ENCODE measurements at places on chromosomes 5 and 9.

GRCh38 chr5:115602591-115603125, 379 bp upstream of the TICAM2 start:
- no peak for DNase-seq

GRCh38 chr9:14466429-14466818, 152.5 kb upstream of the NFIB start:
- no peak for DNase-seq

DNA sequence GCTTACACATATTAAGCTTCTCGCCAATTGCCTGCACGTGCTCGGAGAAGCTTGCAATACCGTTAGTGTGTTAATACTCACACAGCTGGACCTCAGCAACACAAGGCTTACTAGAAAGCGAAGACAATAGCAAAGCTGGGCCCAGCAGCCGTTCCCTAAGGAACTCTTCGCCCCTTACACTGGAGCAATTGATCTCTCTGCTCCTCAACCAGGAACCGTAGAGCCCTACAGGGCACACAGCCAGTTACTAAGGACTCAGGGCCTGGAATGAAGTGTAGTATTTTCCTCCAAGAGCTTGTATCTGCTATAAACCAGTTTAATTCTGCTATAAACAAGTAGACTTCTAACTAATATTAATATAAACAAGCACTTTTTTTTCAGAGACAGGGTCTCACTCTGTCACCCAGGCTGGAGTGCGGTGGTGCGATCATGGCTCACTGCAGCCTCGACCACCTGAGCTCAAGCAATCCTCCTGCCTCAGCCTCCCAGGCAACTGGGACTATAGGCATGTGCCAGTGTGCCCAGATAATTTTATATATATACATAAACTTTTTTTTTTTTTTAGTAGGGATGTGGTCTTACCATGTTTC, 67.0 kb upstream of the SIMC1 start:
- no peak for DNase-seq

GRCh38 chr5:170070556-170071412, 34.9 kb upstream of the FOXI1 start:
- no peak for DNase-seq

GRCh38 chr9:111482694-111483438, 1.3 kb downstream of the ECPAS start:
- DNase-seq, result peak; percentile 41

GRCh38 chr9:137074657-137075274, 2.6 kb upstream of the UAP1L1 start:
- no peak for DNase-seq
